Coronary artery (tissue), 2 donors: ENCODE measurements at places on chromosomes 13 and 19.

GRCh38 chr19:14471436-14472187 is 3.5 kb downstream of the PTGER1 start:
- DNase-seq = no peak

DNA sequence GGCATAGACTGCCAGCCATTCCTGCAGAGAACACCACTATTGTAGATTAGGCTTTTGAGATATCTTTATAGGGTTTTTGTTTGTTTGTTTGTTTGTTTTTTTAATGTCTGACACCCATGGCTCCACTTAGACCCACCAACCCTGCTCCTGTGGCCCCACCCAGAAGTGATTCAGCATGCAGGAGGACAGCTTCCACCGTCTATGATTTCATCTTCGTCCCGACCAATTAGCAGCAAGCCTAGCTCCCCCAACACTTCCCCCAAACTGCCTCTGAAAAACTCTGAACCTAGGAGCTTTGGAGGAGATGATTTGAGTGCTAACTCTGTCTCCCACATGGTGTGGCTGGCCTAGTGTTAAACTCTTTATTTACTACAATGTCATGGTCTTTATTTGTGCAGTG is 108.3 kb upstream of the RXFP2 start:
- DNase-seq = no peak

DNA sequence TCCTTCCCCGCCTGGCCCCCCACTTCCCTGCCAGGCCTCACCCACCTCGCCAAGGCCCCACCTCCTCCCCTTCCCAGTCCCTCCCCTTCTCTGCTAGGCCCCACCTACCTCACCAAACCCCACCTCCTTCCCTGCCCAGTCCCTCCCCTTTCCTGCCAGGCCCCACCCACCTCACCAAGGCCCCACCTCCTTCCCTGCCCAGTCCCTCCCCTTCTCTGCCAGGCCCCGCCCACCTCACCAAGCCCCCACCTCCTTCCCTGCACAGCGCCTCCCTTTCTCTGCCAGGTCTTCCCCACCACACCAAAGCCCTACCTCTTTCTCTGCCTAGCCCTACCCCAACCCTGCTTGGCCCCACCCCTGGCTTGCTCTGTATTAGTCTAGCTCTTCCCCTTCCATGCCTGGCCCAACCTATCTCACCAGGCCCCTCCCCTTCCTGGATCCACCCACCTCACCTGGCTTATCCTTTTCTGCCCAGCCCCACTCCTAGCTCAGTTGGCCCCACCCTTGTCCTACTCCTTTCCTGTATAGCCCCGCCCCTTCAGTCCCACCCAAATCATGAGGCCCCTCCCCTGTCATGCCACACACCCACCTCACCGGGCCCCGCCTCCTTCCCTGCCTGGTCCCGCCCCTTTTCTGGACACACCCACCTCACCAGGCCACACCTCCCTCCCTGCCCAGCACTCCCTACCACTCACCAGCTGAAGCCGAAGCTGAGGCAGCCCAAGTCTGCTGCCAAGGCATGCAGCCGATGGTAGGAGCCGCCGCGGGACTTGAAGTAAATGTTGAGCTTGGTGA is 16.2 kb downstream of the CERS1 start:
- DNase-seq = no peak

DNA sequence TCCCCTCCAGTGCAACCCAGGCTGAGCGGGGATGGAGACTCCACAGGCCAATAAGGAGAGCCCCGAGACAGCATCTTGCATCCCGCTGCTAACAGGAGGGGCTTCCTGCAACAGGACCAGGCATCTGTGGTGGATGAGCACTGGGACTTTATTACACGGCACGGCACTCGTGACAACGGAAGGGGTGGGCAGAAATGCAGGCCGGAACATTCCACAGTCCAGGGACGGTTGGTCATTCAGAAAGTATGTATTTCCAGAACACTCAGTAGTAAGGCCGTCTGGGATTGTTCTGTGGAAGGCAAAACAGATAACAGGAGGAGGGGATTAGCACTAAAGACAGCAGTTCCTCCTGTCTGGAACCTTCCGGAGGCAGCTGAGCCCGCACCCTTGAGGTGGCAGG is 3.3 kb upstream of the TM6SF2 start:
- DNase-seq = no peak

- no peak for DNase-seq
These were observed 66.6 kb downstream of the SPRYD7 start for GRCh38 chr13:49869519-49869918.

DNA sequence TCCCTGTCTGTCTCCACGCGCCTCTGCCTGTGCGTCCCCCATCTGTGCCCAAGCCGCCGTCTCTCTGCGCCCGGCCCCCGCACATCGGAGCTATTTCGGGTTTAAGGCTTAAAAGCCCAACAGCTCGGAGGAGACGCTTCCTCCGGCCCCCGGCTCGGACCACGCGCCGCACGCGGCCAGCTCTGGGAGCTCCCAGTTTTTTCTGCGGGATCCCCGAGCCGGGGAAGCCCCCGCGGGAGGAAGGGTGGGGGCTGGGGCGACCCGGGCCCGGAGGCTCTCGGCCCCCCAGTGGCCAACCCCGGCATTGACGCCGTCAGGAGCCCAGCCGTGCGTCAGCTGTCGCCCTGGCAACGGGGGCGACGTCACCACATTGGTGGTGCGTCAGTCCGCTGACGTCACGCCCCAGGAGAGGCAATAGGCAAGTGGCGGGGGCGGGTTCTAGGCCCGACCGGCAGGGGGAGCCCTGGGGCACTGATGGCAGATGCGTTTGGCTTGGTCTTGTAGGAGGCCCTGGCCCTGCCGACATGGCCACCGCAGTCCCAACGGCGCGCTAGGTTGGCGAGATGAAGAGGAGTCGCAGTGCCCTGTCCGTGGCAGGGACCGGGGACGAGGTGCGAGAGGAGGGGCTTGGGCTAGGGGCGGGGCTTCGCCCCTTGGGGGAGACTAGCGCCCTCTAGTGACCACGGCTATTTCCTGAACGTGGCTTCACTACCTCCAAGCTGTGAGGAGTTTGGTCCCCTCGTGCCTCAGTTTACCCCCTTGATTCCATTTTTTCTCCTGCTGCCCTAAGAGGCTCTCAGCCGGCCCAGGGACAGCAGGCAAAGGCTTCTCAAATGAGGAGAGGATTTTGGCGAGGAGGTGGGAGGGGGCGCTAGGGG is 3.7 kb upstream of the PDE4A start:
- DNase-seq = no peak

DNA sequence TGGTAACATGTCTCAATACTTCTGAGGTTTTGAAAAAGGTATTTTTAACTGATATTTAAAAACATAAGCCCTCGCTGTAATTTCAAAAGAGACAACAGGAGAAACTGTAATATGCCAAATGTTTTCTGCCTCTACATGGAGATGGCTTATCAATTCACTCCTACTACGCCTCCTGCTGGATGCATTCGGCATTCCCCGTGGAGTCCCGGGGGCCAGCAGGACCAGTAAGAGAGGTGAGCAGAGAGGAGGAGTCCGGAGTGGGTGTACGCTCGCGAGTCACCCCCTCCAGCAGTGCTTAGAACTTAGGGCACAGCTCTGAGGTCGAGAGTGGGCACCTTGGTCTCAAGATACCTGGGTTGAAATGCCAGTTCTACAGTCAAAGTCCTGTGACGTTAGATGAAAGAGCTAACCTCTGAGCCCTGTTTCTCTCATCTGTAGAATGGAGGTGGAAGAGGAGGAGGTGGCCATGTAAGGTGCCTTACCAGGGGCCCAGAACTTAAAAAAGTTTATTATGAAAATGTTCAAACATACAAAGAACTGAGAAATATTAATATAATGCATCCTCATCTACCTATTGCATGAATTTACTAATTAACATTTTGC is 110.2 kb downstream of the STK24 start:
- no peak for DNase-seq

DNA sequence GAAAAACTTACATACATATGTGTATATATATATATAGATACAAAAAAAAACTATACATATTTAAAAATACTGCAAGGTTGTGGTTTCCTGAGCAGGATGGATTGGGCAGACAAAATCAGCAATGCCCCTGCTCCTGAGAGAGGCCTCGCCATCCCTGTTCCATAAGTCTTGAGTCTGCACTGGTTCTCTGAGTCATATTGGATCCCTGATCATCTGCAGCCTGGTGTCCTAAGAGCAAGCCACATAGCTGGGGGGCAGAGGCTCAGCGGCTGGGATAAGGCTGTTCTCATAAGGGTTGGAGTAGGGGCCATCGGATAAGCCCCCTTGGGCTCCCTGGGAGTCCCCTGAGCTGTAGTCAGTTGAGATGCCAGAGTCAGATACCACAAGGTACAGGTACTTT is 3.3 kb downstream of the SWSAP1 start:
- no peak for DNase-seq

- peak; percentile 72 for DNase-seq
These were observed 1.0 kb downstream of the AP2S1 start for GRCh38 chr19:46849610-46850009.

DNA sequence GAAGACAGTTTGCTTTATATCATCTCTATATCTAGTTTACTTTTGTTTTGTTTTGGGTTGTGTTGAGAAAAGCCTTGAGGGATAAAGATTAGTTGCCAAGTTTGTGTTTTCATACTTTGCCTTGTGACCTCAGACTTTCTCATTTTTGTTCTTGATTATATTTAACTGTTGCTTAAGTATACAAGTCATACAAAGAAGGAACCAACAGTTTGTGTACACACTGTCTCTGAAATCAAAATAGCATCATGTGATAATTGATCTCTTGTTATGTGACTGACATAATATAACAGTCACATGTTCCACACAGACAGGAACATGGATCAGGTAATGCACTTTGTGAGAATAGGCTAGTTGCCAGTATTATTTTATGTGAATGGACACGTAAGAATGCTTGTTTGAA is 70.8 kb downstream of the SHISA2 start:
- DNase-seq = no peak

- no peak for DNase-seq
These were observed 41.8 kb upstream of the GRTP1 start for GRCh38 chr13:113405481-113406300.

DNA sequence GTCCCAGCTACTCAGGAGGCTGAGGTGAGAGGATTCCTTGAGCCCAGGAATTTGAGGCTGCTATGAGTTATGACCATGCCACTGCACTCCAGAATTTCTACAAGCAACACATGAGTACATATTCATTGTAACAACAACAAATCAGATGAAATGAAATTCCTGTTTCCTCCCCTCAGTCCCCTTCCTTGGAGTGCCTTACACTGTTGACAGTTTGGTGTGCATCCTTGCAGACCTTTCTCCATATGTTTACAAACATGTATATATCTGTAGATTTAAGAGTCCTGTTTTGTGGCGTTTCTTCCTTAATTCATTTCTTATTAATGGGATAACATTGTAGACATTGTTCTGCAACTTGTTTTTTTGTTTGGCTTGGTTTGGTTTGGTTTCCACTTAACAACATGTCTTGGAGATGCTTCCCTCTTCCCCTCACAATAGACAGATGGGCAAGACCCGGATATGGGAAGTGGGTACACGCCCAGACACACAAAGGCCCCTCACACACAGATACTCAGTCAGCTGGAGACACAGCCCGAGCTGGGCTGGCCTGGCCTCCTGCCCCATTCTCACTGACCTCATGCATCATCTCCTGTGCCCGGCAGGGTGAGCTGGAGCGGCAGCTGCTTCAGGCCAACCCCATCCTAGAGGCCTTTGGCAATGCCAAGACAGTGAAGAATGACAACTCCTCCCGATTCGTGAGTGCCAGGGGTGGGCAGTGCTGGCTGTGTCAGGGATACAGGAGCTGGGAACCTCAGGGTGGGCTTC is 21.7 kb downstream of the MYH14 start:
- DNase-seq = no peak

- DNase-seq = peak; percentile 90
These were observed 47.4 kb downstream of the ZFP14 start for GRCh38 chr19:36331353-36332228.

- DNase-seq = no peak
These were observed 17.7 kb upstream of the FBXO17 start for GRCh38 chr19:38993271-38993670.

DNA sequence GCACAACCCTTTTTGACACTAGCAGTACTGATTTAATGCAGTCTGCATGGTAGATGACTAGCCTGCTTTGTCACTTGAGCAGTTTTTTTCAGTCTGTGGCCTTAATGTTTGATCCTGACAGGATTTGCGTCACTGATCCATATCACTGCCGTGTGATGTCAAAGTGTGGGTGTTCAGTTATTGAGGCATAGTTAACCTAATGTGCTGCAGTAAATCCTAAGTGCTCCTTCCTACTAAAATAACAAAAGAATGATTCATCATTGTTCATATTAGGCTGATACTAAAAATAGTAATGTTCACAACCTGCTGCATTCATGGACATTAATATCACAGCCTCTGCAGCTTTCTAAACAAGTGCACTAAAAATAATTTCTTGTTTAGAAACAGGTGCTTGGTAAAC is 121.9 kb upstream of the MLNR start:
- no peak for DNase-seq

DNA sequence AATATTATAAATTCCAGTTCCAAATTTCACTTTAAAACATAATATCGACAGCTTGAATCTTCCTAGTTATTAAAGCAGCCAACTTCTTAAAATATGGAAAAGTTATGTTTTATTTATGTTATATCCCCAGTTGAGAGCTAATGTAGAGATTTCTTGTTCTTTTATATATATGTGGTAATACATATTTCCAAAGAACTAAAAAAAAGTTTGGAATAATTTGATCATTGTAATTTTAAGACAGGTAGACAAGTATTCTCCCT is 781 bp upstream of the TBC1D4 start:
- no peak for DNase-seq

DNA sequence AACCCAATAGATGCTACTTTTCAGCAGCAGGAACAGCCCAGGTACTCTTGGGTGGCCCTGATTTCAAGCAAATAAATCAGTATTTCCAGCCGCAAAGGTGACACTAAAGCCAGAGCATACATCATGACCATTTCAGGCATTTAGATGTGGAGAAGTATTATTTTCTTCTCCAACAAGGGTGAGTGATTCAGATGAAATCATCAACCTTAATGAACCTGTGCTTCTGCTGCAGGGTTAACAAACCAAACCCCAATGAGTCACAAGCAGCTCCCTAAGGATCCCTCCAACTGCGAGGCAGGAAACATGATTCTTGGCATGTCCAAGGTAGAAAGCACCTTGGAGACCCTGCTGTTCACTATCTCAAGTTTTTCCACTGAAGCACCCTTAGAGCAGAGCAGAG is 32.7 kb downstream of the MBNL2 start:
- DNase-seq = no peak

GRCh38 chr19:19719798-19720197 is 13.1 kb downstream of the ZNF14 start:
- no peak for DNase-seq

DNA sequence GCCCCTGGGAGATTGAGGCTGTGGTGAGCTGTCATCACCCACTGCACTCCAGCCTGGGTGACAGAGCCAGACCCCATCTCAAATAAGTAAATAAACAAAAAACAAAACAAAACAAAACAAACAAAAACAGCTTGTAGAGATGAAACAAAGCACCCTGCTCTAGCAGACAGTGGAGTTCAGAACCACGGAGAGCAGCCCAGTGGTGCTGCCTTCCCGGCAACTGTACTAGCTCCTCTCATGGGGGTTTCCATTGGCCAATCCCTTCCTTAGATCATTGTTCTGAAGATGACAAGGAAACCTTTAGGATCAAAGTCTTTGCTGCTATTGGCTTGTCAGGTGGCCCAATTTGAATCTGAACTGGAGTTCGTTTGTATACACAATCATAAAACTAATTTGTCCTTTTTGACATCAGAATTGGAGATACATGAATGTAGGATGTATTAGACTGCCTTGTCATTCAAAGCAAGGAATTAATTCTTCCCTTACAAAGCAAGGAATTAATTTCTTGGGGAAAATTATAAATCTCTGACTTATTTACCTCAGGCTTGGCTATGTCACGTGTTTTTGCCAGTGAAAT is 19.7 kb upstream of the SYCN start:
- DNase-seq = no peak
